MG63 (cell line): ENCODE measurements at places on chromosomes 13 and 19.

DNA sequence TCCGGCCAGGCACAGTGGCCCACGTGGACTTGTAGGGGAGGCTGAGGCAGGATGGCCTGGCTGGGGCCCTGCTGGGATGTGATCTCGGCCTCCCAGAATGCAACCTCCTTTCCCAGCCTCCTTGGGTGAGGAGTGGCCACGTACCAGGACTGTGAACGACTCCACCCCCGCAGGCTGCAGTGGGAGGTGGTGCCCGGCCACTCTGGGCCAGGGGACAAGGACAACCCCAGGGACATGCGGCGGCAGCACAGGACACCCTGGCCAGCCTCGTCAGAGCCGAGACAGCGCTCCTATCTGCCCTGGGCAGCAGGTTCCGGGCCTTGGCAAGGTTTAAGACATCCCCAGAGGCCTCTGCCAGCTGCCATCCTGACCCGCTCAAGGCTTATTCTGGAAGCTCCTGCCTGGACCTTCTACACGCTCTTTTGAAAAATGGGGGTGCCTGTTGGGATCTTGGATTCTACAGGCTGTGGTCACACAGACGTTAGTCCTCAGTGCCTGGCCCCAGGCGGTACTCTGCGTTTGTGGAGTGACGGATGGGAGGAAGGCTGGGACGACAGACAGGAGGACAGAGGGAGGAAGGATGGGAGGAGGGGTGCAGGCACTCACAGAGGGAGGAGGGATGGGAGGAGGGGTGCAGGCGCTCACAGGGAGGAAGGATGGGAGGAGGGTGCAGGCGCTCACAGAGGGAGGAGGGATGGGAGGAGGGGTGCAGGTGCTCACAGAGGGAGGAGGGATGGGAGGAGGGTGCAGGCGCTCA is 19.9 kb upstream of the CACTIN start:
- DNase-seq = no peak

GRCh38 chr13:42279080-42279479 is 7.1 kb downstream of the AKAP11 start:
- DNase-seq = no peak

DNA sequence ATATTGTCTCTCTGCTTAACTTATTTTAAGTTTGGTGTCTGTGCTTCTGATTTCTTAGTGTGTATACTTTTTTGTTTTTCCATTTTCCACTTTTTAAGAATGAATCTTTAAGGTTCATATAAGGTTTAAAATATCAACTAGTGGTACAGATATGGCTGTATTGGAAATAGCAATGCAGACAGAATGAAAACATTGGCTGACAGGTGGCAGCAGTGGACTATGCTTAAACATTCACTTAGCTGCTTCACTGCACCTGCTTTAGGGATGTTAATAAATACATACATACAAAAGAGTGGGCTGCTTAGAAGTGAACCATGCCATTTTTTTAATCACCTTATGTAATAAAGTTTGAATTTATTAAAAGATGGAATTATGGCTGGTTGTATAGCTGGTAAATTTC is 27.3 kb downstream of the TM9SF2 start:
- no peak for DNase-seq

- no peak for DNase-seq
Measured at GRCh38 chr13:98436233-98436910, 140.5 kb downstream of the STK24 start.

DNA sequence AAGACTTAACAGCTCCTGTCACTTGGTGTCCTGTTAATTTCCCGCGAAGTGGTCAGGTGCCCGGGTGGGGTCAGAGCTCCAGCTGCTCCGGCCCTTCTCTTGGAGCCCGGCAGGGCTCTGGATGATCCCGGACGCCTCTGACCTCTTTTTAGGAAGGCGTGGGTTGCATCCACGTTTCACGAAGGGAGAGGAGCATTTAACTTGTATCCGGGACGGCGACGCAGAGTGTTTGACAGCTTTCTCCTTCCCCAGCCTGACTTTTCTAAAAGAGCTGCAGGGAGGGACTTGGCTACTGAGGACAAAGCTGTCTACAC is 656 bp downstream of the ZNF155 start:
- DNase-seq = no peak

DNA sequence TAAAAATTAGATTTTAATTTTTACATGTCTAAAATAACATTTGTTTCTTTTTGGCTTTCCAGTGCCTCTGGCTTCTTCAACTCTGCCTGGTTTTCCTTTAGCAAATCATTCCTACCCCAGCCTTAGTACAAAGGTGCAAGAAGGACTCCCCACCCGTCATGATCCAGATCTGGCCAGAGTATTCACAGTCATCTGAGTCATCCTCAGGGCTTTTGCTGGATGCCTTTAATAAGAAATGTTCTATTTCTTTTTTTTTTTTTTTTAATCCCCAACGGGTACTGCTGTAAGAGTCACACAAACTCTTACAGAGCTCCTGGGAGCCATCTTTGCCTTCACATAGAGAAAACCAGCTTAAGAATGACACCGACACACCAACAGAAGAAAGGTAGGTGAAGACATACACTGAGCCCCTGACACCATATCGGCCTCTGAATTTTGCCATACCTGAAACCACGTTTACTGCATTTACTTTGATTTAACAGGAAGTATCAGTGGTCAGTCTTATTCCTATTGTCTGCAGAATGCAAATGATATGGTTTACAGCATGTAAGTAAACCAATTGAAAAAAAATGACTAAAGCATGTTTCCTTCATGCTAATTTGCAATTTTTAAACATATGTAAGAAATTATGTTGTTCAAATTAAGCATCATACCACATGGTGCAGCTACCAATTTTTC is 184.4 kb downstream of the NALCN start:
- peak; percentile 12 for DNase-seq

- DNase-seq = peak; percentile 90
Measured at GRCh38 chr13:98509271-98510155, 67.4 kb downstream of the STK24 start.
